ENCODE measurements at places on chromosomes 7 and 10.

GRCh38 chr10:63498665-63499064, 22.5 kb upstream of the REEP3 start:
- no peak for DNase-seq

DNA sequence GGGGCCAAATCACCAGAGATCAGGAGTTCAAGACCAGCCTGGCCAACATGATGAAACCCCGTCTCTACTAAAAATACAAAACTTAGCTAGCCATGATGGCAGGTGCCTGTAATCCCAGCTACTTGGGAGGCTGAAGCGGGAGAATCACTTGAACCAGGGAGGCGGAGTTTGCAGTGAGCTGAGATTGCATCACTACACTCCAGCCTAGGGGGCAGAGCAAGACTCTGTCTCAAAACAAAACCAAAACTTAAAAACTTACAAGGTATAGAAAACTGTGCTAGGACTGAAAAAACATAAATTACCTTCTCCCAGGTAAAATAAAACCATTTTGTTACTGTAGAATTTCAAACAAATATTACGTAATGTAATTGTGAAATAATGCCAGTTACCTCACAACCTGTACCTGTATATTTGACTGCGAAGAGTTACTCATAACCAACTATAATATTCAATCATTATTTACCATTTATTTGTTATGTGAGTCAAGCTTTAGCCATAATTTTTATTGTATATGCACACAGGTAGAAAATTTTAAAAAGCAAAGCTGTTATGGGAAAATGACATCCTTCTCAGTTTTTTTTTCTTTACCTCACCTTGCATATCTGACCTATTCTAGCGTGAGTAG, 180.9 kb downstream of the SEMA3A start:
- no peak for DNase-seq

DNA sequence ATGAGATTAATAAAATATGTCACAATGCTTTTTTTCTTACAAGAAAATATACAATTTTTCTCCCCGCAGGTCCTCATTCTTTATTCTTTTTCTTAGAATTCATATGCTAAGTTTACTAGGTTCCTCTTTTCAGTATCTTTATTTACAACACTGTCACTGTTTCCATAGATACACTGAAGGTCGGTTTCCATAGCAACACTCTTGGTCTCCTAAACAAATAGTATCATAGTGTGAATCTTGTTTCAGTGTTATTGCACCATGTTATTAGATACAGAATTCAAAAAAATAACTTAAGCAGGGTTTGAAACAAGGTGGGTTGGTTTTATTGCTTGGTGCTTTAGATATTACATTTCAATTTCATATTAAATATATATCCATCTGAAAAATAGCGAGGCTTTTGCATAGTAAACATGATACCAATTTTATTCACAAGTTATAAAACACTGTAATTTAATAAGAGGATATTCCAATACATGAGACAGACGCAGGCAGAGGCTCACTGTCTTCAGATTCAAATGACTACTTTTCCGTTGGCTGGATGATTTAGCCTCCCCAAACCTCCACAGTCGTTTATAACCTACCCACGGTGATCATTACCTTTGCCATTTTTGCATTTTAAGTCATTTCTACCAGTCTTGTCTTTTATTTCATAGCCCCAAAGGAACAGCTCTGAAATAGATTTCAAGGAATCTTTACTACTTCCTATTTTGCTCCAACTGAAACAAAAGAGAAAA, 88.9 kb upstream of the KLF6 start:
- DNase-seq: no peak

GRCh38 chr10:113560071-113560470, 7.2 kb downstream of the HABP2 start:
- DNase-seq: no peak

DNA sequence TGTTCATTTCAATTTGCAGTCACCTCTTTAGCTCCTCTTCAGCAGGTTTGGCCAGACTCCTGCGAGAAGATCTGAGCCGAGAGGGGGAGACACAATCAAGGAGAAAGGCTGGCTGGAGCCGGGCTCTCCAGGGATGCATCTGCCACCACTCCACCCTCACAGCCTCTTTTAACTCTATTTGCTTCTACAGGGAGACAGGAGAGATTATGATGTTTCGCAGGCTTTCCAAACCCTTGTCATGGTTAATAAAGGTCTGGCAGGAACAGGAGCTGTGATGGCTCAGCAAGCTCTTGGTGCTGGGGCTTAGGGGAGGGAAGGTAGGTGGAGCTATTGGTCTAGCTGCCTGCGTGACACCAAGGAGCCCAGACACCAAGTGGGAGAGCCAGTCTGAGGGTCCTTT, 448.1 kb upstream of the PODXL start:
- peak; percentile 83 for DNase-seq

Data from NCI-H524 (cell line).